ENCODE measurements at places on chromosomes 7 and 10.

DNA sequence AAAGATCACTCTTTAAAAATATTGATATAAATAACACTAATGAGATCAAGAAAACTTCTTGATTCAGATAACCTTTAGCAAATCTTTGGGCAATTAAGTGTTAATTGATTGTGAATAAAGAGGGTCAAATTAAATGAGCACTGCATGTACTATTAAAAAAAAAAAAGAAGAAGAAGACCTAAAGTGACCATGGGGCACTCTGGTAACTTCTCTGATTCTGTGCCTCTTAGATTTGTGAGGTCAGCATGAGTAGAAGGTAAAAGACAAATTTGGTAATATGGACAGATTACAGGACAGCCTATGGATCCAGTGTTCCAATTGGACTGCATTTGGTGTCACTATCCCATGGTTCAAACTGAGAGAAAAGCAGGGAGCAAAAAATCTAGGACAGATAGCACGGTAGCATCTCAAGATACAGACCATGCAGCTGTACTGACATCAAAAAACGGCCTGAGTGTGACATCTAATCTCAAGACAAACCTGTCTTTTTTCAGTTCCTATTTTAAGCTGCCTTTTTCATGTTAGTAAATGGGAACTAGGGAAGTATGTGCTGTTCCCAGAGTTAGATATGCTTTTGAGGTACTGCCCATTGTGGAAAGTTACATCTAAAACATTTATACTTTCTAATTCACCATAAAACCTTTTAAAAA, 128.0 kb downstream of the KCND2 start:
- no peak for DNase-seq

- no peak for DNase-seq
Measured at GRCh38 chr10:116269619-116270018, 3.4 kb downstream of the GFRA1 start.

DNA sequence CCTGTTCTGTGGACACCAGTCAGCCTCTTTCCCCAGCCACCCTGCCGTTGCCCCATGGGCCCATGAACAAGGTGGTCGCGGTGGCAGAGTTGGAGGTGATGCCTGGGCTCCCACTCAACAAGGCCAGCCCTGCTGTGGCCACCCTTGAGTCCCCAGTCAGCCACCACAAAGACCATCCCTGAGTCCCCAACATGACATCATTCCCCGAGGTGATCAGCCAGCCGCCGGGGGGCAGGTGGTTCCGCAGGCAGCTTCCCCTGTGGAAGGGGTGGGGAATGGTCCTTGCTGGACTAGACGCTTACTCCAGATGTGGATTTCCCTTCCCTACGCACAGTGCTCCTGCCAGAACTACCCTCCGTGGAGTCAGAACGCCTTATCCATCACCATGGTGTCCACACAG, 271.7 kb downstream of the PTPRN2 start:
- DNase-seq, result no peak

DNA sequence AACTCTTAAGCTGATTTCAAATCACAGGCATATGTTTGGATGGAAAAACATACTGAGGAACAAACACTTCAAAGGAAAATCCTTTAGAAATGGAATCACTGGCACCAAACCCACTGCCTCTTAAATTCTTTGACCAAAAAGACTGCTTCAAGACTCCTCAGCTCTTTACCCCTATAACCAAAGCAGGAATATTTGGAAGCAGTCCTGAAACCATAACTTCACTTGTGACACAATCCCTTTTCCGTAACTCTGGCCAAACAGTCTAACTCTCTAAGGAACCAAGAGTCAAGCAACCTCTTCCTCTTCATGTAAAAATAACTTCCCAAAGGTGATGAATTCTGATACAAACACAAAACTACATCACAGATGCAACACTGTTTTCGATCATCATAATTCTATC, 104.3 kb downstream of the MTERF1 start:
- DNase-seq, result no peak

DNA sequence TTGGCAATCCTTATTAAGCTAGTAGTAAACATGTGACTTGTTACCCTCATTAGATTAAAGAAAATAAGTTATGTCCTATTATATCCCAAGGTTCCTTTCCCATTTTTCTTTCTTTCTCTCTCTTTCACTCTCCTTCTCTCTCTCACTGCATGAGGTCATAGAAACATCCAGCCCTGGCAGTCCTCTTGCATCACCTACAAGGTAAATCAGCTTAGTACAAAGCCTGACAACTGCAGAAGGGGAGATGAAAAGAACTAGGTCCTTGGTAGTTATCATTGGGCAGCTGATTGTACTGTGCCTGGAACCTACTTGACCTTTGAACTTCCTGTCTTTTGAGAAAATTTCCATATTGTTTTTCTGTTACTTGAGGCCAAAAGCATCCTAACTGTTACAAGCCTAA, 307.9 kb upstream of the SP8 start:
- no peak for DNase-seq

Measured in activated CD8-positive, alpha-beta memory T cell treated with anti-CD3 and anti-CD28 coated beads for 1 hour (primary cell).